ENCODE measurements at places on chromosomes 2 and 18. TPM values are rescaled to one million over a fixed set of nuclear protein-coding genes. Genes with fewer than 3 reads are reported as not detected.

NBEAL1 gene
- polyA plus RNA-seq = 9.8 TPM

SLC9A4 gene
- polyA plus RNA-seq = 0.04 TPM

GPR35 gene
- 118 TPM for polyA plus RNA-seq

CRYBA2 gene
- polyA plus RNA-seq = 13.3 TPM

VIL1 gene
- 498 TPM for polyA plus RNA-seq

VAMP5 gene
- 18.0 TPM for polyA plus RNA-seq

DAW1 gene
- 0.79 TPM for polyA plus RNA-seq

METTL8 gene
- polyA plus RNA-seq = 14.0 TPM
